ENCODE measurements at places on chromosomes 12 and 14.

DNA sequence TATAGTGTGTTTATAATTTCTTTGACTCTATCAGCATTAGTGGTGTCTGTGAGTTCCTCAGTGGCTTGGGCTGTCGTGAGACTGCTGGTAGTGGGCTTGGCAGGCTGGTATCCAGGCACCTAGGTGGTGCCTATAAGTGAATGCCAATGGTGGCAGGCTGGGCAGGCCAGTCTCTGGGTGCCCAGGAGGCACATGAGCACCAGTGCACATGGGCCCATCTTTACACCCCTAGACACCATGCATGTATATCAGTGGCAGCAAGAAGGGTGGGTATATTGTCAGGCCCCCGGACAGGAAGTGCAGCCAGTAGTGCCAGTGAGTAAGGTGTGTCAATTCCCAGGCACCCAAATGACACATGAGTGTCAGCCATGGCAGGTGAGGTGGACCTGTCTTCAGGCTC, 138.2 kb downstream of the PRKD1 start:
- DNase-seq: no peak

DNA sequence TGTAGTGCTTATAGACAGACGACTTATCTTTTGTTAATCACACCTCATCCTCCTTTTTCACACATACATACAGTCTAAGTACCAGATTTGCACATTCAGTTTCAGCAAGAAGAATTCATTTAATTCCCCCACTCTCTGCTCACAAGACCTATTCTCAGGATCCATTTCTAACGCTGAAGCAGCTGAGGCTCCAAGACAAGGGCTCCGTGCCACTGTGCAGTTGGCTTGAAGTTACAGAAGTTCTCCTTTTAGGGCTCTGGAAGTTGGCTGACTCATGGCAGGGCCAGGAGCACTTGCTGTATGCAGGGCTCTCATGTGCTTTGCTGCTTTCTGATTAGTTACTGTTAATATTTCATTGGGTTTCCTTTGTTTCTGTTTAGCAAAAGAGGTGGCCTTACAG, 1566.9 kb upstream of the TMEM132C start:
- DNase-seq: no peak

DNA sequence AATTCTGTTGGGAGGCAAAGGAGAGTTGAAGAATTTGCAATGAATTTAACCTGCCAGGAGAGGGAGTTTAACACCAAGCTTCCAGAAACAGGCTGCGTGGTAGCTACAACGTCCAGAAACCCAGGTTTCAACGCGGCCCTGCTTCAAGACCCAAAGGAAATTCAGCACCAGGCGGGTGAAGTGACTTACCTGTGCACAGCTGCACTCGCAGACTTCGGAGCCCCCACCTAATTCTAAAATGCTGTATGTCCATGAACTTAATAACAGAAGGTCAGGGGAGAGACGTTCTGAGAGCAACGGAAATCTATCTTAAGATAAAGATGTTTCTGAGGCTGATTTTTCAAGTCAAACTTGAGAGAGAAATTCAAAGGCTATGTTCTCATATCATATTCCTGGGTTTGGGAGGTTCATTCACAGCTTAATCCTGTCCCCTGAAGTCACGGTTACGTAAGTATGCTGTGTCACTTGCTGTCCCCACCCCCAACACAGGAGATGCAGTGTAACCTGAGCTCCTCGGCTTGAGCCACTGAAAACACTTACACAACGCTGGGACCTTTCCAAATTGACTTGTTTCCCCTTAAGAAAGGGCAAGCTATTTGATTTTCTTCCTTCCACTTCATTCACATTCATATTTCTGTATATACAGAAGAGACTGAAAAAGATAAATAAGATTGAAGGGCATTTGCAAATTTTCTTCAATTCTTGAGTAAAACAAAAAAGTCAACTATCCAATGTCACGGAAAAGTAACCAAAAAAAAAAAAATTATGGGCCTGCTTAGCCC, 22.7 kb downstream of the CLIP1 start:
- peak; percentile 56 for DNase-seq

DNA sequence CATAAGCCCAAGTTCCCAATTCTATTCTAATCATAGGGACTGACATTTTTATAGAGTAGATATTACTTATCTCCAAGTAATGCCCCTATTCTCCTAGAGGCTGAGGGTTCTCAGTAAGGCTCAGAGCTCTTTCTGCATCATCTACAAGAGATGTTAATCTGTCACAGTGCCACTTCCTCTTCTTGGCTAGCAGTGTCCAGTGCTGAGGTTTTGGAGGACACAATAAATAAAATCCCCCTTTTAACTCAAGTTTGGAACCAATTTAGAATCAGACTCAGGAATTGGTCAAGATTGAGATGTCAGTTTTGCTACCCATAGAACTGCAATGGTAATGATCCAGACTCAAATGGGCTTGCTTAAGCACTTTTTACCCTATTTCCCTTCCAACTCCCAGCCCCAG, 154.1 kb upstream of the ARID2 start:
- DNase-seq: no peak

GRCh38 chr14:69726761-69727511, 40.0 kb upstream of the SRSF5 start:
- peak; percentile 87 for DNase-seq

GRCh38 chr12:53578783-53579182, 47.4 kb downstream of the ATF7 start:
- DNase-seq: no peak

GRCh38 chr12:19527866-19528265, 88.6 kb downstream of the AEBP2 start:
- no peak for DNase-seq

DNA sequence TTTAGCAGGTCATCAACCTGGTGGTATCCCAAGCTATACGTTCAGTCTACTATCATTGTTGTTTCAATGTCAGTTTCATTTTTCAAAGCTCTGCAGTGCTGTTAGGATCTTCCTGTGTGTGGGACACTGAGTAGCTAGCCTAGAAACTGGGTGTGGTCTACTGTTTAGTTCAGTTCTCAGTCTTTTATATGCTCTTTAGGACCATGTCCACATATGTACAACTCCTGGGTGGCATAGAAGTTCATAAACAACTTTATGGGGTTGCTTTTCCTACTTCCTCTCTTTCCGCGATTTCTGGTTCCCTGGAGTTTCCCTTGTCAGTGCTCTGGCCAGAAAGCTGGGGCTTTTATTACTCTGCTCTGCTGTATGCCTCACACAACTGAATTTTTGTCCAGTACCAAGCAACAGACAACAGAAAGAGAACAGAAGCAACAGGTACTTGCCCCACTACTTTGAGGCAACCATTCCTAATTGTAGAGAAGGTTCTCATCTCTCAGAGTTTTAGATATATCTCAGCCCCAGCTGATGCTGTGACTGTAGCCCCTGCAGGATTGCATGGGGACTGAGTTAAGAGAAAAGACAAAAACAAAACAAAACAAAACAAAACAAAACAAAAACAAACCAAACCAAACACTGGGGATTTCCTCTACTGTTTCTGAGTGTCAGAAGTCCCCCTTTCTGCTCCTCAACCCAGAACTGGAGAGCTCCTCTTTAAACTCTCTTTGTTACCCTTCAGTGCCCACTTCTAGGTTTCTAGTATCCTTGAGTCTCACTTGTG, 30.3 kb downstream of the MIS18BP1 start:
- no peak for DNase-seq

DNA sequence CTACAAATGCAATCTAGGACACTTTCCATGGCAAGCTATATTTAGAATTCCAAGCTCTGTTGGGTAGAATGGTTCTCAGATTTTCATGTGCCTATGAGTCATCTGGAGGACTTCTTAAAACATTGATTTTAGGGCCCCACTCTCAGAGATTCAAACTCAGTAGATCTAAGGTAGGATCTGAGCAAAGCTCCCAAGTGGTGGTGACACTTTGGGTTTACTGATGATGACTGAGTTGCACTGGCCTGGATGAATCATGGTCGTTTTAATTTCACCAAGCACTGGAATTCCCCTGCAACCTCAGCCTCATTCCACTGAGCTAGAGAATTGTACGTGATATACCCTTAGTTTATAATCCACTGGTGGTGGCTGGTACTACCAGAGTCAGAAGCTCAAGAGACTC, 86.5 kb downstream of the PPM1H start:
- DNase-seq: no peak

GRCh38 chr12:9064201-9064814, 51.4 kb downstream of the A2M start:
- DNase-seq: peak; percentile 70

DNA sequence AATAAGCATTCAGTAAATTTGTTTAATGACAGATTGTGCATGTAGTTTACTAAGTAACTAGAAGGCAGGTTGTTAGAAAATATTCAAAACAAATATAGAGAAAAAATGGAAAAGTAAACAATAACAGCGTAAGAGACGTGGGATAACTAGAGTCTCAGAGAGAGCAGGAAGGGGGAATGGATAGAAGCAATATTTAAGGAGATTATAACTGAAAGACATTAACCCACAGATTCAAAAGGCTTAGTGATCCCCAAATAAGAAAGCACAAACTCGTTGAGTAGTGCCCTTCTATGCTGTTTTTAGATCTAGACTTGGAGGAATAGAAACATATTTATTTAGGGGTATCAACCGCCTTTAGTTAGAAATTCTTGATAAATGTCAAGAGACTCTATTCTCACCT, 169.7 kb upstream of the RGS6 start:
- no peak for DNase-seq

DNA sequence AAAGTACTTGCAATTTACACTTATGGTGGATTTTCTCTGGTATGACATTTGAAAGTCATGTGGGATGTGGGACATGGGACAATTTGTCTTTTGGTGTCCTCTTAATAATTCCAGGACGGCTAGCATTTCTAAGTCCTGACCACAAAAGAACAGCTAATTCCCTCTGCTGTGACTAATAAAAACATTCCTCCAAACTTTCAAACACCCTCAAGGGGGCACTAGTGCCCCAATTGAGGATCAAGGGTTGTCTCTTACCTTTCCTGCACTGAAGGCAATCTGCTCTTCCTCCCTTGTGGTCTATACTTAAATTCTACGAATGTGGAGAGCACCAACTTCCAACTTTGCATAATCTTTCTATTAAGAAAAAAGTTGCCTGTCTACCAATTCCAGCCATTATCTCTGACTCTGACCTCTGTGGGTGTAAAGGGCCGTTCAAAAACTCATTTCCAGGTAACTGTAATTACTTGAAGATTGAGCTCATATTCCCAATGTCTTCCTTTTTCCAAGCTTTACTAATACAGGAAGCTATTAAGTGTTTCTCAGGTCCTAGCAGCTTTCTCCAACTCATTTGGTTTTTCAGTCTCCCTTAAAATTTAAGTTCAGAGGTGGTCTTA, 210.2 kb downstream of the PTPRO start:
- peak; percentile 51 for DNase-seq

Data from WTC11 (cell line).